Endodermal cell (in vitro differentiated cells): ENCODE measurements at places on chromosomes 12 and 14.

GRCh38 chr12:121795034-121795968, 1.8 kb upstream of the RHOF start:
- peak; percentile 99 for DNase-seq

DNA sequence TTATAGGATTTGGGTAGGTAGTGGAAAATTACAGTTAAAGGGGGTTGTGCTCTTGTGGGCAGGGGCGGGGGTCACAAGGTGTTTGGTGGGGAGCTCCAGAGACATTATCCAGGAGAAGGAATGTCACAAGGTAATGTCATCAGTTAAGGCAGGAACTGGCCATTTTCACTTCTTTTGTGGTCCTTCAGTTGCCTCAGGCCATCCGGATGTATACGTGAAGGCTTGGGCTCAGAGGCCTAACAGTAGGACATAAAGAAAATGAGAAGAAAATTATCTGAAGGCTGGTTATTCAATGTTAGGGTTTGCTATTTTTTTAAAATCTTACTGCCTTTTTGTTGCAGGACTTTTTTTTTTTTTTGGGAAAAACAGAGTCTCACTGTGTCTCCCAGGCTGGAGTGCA, 2.5 kb upstream of the PSEN1 start:
- DNase-seq = no peak

DNA sequence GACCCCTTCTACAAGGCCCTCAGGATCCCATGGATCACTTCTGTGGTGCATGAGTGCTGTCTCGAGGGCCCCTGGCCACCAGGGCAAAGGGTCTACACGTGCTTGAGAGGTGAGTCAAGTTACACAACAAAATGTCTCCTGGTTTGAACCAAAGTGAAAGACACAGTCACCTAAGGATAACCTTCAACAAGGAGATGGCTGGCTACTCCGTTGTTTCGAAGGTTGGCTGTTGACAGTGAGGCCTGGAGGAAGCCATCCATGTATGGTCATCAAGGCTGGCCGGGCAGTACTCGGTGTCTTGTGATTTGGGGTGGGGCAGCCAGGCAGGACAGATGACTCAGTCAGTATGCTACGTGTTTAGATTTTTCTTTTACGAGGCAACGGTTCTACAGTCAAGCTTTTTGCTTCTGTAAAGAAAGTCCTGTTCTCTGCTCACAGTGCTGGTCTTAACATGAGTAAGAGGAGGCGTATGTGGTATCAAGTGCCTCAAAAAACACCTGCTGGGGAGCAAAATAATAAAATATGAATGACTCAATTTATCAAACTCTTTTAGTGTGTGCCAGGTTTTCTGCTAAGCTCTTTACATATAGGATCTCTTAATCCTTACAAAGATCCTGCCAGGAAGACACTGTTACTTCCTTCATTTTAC, 18.0 kb upstream of the NT5DC3 start:
- DNase-seq = peak; percentile 24

DNA sequence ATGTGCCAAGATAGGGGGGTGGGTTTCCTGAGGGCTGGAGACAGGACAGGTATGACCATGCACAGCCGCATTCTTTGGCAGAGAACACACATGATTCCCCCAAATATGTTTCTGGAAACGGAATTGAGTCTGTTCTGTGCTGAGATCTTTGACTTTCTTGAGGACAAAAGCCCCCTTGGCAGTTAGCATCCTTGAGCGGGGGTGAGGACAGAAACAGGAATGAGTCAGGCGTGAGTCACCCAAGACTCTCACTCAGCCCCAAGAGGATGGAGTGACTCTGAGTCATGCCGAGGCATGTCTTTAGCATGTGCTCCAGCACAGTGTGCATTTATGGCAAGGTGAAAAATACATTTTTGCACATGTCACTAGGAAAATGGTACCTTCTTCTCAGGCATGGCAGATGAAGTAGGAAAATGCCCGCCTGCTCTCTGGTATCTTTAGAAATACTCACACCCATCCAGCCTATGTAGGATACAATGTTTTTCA, 52.1 kb downstream of the DAD1 start:
- DNase-seq = no peak

GRCh38 chr14:51056421-51056820, 38.5 kb downstream of the TRIM9 start:
- DNase-seq = no peak

DNA sequence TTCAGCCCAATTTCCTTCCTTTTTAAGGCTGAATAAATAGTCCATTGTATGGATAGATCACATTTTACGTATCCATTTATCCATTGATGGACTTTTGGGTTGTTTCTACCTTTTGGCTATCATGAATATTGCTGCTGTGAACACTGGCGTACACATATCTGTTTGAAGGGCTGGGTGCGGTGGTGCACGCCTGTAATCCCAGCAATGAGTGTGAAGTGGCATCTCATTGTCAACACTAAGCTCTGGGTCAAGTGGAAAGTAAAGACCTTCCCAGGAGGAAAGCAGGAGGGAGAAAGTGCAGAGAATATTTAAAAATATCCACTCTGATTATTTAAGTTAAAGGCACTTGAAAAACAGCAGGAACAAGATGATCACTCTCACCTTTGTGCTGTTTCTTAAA, 11.7 kb upstream of the PLA2G1B start:
- DNase-seq = no peak

- DNase-seq = peak; percentile 96
Observed at GRCh38 chr12:12294215-12295005, 27.6 kb upstream of the LRP6 start.

DNA sequence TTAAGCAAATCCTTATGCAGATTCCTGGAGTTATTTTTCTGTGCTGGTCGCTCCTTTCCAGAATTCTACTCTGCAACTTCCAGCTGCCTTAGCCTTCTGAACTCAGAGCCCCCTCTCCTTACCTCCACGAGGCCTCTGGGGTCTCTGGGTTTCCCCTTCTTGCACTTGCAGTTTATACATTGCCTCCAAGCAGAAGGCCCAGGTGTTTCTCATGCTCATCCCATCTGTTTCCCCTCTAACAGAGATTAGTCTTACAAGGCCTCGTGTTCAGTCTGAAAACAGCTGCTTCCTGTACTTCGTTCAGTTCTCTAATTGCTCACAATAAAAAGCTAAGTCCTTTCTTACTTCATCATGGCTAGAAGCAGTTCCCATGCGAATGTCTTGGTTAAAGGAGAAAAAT, 134.4 kb upstream of the FGD4 start:
- DNase-seq = no peak

DNA sequence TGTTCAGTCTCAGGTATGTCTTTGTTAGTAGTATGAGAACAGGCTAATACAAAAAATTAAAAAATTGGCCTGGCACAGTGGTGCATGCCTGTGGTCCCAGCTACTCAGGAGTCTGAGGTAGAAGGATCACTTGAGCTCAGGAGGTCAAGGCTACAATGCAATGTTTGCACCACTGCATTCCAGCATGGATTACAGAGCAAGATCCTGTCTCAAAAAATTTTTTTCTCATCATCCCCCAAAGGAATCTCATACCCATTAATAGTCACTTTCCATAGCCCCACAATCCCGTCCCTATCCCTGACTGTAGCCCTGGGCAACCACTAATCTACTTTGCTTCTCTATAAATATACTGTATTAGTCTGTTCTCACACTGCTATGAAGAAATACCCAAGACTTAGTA, 57.8 kb downstream of the TTC8 start:
- no peak for DNase-seq

GRCh38 chr14:93347850-93348249, 868 bp downstream of the COX8C start:
- DNase-seq = no peak

GRCh38 chr14:92914087-92914656, 8.8 kb upstream of the CHGA start:
- DNase-seq = peak; percentile 93

DNA sequence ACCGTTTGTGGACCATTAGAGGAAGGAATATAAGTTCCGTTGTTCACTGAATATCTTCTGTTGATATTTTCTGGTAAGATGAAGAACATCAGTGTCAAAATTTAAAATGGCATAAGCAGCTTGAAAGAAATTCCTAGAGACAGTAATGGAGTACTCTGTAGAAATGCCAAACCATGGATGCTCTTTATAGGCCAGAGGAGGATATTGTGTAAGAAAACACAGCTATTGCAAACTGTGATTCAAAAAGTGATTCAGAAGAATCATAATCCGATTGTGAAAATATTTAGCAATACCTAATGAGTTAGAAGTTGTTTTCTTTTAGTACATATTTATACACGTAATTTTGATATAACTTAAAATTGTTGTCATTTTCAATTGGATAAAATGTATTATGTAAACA, 102.8 kb downstream of the SLC16A7 start:
- DNase-seq = no peak

DNA sequence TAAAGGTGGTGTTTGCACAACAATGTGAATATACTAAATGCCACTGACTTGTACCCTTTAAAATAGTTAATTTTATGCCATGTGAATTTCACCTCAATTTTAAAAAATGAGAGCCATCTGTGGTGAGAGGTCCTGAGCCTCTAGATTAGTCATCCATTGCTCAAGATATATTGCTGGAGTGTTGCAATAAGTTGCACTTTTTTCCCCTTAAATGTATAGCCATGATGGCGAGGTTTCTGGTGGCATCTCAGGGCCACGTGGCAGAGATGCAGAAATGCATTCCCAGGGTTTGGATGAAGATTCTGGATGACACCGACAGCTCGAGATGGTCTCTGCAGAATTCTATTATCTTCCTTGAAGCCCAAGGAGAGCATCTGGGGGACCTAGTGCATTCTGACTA, 153.7 kb downstream of the AACS start:
- DNase-seq = no peak

- DNase-seq = no peak
Observed at GRCh38 chr14:26811756-26812305, 214.0 kb upstream of the NOVA1 start.

DNA sequence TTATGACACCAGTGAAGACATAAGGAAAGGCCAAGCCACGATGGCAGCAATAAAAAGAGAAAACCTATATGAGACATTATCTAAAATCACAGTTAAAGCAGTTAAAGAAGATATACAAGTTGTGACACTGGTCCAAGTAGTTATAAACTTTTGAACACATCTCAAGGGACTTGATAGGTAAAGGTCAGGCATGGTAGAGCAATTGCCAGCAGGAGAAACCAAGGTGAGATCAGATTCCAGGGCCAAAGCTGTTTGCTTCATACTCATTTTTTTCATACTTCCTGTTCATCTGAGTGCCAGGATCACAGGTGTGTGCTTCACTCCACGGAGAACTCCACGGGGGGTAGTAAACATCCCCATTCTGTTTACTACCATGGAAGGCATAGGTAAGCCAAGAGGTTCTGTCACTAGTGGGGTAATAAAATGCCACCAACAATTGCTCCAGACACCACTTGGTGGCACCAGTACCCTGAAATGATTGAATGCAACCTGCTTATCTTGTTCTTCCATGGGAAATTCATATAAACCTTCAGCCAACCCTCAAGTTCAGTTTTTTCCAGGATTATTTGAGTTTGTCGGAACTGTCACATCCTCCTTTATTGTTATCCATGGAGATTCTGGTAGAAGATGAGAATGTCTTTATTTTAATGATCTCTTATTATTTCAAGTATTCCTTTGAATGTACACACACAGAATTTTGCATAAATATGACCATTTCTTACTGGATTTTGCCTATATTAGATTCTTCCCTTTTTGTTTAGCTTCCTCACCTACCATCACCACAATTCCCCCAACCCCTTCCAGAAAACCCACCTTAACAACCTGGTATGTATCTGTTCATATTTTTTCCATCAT, 59.2 kb upstream of the TSPAN8 start:
- peak; percentile 71 for DNase-seq

DNA sequence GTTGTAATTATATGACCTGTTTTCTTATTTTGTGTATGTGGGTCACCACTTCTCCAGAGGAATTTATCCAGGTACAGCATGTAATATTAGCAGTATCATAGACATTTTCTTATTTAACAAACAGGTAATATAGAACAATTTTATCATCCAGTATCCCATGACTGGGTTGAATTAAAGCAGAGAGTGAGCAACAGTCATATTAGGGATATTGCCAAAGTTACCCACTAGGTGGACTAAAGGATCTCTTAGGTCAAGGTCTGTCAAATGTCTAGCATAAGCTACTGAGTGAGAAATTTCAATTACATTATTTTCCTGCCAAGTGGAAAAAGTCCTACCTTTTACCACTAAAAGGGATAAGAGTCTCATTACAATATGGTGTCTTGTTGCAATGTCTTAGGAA, 62.1 kb upstream of the TRIM9 start:
- no peak for DNase-seq

DNA sequence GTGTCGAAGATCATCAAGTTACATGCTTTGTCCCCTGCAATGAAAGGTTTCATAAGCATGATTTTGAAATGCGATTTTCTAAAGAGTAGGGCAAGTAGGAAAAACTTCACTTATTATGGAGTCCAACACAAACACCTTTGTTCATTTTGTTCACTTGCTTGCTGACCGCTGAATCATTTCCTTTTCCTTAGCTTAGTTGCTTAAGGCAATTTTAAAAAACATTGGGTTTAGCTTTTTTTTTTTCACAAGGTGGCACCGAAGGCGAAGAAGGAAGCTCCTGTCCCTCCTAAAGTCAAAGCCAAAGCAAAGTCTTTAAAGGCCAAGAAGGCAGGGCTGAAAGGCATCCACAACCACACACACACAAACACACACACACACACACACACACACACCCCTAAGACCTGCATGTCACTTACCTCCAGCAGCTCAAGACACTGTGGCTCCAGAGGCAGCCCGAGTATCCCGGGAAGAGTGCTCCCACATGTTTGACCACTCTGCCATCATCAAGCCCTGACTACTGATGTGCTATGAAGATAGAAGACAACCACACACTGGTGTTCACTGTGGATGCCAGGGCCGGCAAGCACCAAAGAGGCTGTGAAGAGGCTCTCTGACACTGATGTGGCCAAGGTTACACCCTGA, 11.4 kb downstream of the MANSC1 start:
- no peak for DNase-seq

- no peak for DNase-seq
Observed at GRCh38 chr12:93039930-93040329, 110.8 kb upstream of the EEA1 start.

DNA sequence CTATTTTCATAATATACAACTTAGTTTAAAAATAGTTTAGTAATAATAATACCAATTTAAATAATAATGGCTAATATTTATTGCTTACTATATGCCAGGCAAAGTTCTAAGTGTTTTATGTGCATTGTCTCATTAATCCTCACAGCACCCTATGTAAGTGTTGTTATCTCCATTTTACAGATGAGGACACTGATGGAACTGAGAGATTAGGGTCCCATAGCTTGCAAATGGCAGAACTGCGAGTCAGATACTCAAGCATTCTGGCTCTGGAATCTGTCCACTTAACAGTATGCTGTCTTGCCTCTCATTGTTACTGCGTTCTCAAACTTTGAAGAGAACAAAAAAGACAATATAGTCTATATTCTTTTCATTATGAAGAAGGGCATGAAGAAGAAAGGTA, 19.0 kb downstream of the AP5M1 start:
- no peak for DNase-seq
